ENCODE measurements at places on chromosomes 1 and 21.

GRCh38 chr21:33734291-33734690 is 92.0 kb downstream of the ITSN1 start:
- DNase-seq = no peak

DNA sequence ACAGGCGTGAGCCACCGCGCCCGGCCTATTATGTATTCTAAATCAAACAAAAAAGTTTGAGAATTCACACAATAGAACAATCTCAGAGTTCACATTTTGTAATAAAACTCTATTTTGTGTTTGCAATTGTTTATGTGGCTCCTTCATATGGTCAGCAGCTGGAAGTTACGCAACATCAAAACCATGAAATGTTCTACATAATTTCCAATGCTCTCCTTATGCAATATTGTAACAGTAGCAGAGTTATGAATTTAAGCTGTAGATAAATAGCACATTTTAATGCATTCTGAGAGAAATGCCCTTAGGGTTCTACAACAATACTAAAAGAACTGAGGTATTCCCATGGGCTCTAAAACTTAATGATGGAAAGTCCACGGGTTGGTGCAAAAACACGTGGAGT is 62.3 kb upstream of the COL11A1 start:
- DNase-seq = no peak

DNA sequence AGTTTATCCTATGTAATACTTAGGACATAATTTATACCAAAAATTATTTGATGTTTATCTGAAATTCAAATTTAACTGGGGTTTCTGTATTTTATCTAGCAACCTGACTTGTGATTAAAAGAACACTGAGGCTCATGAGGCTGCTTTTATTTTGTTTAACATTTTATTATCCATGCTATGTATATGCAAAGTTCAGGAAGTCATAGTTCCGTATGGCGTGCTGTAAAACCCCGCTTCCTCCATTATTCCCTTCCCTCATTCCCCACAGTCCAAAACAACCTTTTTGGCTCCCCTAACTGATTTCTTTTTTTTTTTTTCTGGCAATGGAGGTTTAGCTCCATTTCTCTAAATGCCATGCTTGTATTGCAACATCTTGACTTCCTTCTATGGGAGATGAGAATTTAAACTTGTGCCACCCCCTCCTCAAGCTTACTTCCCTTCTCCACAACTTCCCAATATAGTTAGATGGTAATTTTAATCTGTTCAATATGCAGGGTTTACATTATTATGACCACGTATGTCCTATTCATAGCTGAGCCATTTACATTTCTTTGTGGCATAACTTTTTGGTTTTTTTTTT is 138.0 kb upstream of the DNAH14 start:
- no peak for DNase-seq

- DNase-seq = no peak
Observed at GRCh38 chr1:168520052-168520751, 23.6 kb downstream of the XCL2 start.

DNA sequence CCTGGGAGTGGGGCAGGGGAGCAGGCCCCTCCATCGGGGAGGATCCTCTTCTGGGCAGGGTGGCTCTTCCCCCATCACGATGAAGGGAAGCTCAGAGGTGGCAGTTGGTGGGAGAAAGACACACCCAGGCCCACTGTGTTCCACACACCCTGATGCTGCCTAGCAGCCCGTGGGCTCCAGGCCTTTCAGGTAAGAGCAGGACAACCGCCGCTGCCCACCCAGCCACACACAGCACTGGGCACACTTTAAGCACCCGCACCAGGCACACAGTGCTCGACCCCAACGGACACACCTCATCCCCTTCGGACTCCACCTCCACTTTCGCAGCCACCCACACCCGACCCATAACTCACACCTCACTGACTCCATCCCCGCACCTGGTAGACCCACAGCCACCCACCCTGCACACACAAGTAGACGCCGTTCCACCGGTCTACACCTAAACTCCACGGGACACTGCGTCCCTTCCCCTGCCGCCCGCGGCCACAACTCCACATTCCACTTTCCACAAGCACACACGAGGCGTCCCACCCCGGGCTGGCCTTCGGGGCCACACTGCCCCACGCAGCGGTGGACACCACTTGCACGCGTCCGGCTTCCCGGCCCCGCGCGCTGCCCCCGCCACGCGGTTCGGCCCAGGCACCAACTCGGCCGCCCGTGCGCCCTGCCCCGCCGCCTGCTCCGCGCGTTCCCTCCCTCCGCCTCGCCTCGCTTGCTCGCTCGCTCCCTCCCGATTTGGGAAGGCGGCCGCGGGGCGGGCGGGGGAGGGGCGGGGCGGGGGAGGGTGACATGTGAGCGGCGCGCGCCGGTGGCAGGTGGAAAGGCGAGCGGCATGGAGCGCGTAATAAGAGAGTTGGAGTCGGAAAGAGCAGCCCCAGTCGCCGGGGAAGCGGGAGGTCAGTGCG is at the start of gene KCNQ4:
KCNQ4 (plus strand) TSS at position 787 of the 905 bp plus-strand sequence. CDS start 307 bp downstream, outside the sequence.
- no peak for DNase-seq

GRCh38 chr1:168469690-168470089 is 74.1 kb downstream of the XCL2 start:
- no peak for DNase-seq

GRCh38 chr1:219697682-219698081 is 84.8 kb upstream of the ZC3H11B start:
- DNase-seq = no peak

- no peak for DNase-seq
Observed at GRCh38 chr1:58156831-58157230, 389.7 kb downstream of the OMA1 start.

GRCh38 chr21:41442481-41443186 is 16.6 kb downstream of the MX1 start:
- no peak for DNase-seq

- no peak for DNase-seq
Observed at GRCh38 chr1:211606914-211607753, 28.2 kb upstream of the SLC30A1 start.

DNA sequence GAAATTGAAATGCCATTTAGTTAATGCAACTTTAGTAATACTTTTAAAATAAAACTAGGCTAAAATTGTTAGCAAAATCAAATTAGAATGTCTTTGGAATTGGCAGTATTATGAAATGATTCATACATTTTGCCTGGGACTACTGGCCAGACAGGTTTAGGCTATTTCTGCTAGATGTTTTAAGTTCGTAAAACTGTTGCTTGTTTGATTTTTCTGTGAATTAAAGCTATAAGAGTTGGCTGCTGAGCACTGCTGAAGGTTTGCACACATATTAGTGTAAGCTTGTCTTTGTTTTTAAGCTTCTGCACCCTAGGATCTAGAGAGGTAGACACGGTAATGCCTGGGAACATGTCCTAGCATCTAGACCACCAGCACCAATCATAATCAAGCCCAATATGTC is 1094.6 kb upstream of the ADGRL4 start:
- DNase-seq = no peak

DNA sequence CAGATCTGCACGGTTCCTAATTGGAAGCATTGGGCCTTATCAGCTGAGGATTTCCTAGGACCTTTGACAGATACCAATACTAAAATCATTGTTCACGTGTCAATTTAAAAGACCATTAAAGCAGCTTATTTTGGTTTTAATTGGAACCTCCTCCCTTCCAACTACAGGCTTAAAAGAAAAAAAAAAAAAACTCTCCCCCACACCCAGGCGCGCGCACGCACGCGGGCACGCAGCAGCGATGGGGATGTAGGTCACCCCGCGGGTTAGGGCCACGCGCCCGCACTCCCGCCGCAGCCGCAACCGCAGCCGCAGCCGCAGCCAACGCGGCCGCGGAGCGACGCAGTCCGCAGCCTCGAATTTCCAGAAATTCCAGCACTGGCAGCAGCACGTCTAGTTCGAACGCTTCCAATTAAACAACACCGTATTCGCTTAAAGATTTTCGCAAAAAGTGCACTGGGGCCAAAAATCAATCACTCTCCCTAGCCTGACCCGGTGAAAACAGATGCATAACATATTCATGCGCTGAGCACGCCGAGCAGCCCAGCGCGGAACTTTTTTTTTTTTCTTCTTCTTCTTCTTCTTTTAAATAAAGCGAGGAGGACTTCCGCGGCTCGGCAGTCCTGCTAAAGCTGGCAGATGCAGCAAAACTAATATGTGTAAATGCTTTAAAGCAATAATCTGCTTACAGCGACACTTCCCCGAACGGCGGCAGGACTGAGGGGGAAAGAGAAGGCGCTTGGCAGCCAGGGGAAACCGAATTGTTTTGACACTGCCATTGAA is 13.3 kb upstream of the BARHL2 start:
- DNase-seq = no peak

- no peak for DNase-seq
Observed at GRCh38 chr21:37058261-37058660, 14.6 kb downstream of the PIGP start.

DNA sequence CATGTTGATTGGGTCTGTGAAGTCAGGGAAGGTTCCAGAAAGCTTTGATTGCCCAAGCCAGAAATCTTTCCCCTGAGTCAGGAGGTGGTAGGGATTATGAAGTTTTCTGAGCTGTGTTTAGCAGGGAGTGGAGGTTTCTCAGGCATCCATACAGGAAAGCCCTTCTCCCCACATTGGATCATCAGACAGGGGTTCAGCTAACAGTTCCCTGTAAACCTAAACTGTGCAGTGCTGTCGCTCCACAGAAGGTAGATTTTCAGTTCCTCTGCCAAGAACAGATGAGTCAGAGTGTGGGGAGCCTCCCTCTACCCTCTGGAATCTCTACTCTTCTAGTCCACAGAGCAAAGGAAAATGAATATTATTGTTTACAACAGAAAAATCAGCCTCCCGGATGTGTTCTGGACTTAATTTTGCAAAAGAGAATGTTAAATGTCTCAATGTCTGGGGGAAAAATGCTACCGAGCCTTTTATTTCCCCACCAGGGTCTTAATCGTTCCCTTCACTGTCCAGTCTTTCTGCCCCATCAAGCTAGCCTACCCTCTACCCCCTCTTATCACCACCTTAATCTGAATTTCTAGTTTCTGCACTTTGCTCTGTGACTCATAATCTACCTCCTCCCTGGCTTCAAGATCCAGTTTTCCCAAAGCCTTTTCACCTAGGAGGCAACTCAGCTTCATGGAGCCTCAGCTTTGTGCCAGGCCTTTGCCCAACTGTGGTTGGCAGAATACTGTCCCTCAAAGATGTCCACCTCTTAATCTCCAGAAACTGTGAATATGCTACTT is 355.6 kb downstream of the PRDM2 start:
- DNase-seq = no peak

DNA sequence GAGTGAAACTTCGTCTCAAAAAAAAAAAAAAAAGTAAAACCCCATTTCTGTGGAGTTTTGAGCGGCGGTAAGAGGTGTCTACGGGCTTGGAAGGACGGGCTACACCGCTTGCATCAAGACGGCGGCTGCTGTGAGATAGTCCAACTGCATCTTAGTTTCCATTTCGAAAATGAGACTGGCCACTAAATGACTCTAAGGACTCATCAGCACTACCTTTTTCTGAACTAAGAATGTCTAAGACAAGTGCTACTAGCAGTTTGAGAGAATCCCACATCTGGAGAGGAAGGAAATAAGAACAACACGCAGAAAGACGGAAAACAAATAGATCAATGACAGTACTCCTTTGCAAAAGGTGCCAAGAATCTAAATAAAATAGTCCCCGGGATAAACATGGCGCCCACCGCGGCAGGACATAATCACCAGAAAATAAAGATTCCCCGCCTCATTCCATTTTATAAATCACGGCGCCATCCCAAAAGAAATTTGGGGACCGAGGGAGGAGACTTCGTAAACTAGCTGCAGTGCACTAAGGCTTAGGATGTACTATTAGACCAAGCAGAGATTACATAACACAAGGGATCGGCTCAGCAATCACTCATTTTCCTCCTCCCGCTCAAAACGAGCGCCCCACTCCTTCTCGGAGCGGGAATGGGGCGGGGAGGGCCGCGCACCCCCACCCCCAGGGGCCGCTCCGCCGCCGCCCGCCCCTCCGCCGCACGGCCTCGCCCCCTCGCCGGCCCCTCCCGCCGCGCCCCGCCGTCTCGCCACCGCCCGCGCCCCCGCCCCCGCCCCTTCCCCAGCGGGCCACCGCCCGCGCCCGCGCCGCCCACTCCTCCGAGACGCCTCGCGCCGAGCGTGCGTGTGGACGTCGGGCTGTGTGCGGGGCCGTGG is 1.1 kb downstream of the POGZ start:
- DNase-seq = peak; percentile 45

DNA sequence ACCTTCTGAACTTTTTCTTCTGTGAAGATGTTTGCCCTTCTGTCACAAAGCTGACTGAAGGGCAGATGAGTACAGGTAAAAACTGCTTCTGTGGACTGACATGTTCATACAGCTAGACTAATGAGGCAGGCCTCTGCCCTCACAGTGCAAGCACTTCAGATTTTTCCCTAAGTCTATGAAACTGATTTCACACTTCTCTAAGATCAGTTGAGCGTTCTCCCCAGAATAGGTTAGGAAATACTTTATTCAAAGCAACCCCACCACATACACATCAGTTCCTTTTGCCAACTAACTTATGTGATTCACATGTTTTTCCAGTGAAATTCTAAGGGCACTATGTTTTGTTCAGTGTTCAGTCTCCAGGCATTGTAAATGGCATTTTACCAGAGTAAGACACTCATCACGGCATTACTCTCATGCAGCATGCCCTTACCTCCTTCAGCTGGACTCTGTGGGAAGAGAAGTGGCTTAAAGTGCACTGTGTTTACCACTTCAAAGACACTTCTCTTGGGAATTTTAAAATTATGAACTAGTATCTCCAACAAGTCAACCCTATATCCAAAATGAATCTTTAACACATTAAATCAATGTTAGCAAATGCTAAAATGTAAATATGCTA is 5.4 kb upstream of the PSMG1 start:
- no peak for DNase-seq

GRCh38 chr21:45574691-45575090 is 32.5 kb upstream of the SLC19A1 start:
- DNase-seq = no peak

DNA sequence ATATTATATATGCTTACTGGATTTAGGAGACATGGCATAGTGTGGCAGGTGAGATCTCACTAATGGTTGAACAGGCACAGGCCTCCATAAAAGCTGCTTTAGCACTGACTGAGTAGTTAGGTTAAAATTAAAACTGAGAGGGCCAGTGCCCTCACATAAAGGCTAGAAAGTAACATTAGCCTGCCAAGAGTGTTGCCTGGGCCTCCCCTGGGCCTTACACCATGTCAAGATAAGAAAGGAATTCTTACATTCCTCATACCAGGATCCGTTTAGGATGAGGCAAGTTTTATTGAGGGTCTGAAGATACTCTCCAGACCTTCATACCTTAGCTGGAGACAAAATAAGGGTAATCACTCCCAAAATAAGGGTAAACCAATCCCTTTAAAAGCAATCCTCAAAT is 1011.8 kb downstream of the PLA2G4A start:
- DNase-seq = no peak

Measured in NCI-H1417 treated with DMSO at 0.1 percent for 48 hours (cell line).